ENCODE measurements at places on chromosomes 3 and 15. TPM values are rescaled to one million over a fixed set of nuclear protein-coding genes. Genes with fewer than 3 reads are reported as not detected.
A peak's percentile ranks its signal among the peaks of the same experiment; 100 is the strongest.

GRCh38 chr3:193872265-193872753 lies 263.6 kb upstream of the HES1 start:
- peak; percentile 41 for DNase-seq

SLC24A5 gene
- total RNA-seq: not detected

- no peak for DNase-seq
These were observed 83.1 kb downstream of the CPN2 start for GRCh38 chr3:194267744-194268653.

LRRIQ4 gene
- under 0.01 TPM for total RNA-seq

- DNase-seq: no peak
These were observed 389.1 kb upstream of the SGO1 start for GRCh38 chr3:20575146-20575545.

FBXW12 gene
- total RNA-seq: under 0.01 TPM

GRCh38 chr15:88913017-88913849 lies at the start of gene MFGE8:
MFGE8 (minus strand) TSS chr15:88913379; CDS start chr15:88913319, 60 bp downstream.
- DNase-seq: no peak

- no peak for DNase-seq
These were observed 4.6 kb downstream of the HLTF start for GRCh38 chr3:149081772-149082171.

COX17 gene
- 7.5 TPM for total RNA-seq

Data from hematopoietic multipotent progenitor cell (in vitro differentiated cells).